ENCODE measurements at places on chromosomes 7 and 10. TPM values are rescaled to one million over a fixed set of nuclear protein-coding genes. Genes with fewer than 3 reads are reported as not detected.

SERPINE1 gene
- 542 TPM for total RNA-seq

DNA sequence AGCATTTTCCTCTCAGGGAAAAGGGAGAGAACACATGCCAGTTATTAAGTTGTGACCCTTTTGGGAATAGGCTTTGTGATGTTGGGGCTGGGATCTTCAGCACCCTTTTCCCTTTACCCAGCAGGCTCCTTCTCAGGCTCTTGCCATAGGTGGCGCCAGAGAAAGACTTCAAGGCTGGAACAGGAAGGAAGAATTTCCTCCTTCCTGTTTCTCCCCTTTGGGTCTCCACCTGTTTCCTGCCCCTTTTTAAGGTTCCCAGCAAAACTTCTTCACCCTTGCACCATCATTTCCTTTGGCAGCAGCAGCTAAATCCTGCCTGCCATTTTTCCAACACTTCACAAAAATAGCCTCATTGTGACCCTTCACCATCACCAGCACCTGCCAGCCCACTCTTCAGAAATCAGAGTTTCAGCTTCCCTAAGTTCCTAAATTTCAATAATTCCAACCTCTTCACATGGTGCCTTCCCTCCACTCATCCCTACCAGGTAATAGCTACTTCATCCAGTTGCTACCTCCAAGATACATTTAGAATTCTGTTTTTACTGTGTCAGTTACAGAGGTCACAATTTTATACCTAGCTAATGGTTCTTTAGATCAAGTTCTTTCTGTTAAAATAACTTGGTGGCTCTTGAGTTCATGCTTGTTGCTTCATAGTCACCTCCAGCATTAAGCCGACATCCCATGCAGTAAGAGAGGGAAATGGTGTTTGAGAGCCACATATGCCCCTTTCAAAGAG, 22.4 kb upstream of the FOXK1 start:
- DNase-seq, result no peak

DNA sequence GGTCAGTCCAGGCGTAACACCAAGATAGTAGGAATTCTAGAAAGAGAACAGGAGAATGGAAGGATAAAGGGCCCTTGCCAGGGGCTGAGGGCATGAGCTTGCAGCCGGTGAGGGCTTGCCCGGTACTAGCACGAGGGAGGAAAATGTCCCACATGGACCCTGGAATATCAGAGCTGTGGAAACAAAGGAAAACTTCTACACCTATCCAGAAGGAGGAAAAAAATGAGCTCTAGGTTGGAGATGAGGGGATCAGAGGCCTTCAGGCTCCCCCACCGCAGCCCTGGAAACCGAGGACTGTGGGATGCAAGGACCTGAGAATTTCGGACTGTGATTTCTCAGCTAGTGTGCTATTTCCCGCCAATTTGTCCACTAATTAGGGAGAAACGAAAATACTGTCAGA, 22.1 kb downstream of the RAMP3 start:
- no peak for DNase-seq

GRCh38 chr7:112462236-112462635, 12.0 kb downstream of the IFRD1 start:
- no peak for DNase-seq

NKX6-2 gene
- not detected for total RNA-seq

TSPAN12 gene
- total RNA-seq, result 12.6 TPM

Data from thoracic aorta (tissue), 2 donors.